Mesenchymal stem cell (in vitro differentiated cells and primary cell): ENCODE measurements at places on chromosomes 1 and 21.

DNA sequence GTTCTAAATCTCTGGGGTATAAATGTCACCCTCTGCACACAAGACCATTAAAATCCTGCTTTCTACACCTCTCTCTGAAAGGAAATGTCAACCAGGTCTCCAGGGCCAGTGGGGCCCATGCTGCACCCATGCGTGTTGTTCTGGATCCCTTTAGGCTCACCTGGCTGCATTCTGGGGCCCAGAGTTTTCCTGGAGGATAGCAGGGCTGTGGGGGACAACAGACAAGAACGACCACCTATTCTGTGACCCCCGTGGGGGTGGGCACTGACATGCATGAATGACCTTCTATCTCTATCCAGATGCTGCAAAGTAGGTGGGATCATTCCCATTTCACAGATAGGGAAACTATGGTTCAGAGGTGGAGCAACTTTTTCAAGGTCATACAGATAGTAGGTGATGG is 41.6 kb downstream of the TNNT2 start:
- no peak overlapping the region for H3K4me3 ChIP-seq
- no peak for DNase-seq
- H3K36me3 ChIP-seq: no peaks in the 10 kb centered on the region

DNA sequence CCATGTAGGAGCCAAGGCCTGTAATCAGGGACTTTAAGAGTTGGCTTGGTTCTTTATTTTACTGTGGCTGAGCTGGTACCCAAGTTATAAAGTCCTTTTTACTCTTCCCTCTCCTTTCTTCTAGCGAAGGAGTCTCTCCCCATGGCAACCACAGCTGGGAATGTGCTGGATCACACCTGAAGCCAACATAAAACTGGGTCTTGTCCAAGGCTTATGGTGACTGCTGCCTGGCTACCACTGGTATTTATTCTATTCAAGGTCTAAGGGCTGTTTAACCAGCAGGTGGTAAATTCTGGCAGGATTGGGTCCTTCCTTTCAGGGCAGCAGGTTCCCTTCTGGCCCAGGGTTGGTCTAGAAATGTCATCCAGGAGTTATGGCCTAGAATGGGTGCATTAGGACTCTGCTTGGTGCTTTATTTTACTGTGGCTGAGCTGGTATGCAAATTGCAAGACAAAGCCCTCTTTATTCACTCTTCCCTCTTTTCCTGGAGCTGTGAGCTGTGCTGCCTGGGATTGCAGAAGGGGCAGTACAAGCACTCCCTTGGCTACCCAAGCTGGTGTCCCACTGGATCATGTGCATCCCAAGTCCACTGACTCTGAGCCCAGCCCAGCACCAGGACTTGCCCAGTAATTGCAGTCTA is 26.6 kb downstream of the SLC22A15 start:
- no peaks in the 10 kb centered on the region for H3K27me3 ChIP-seq
- H3K4me3 ChIP-seq: no peak overlapping the region
- no peaks in the 10 kb centered on the region for H3K4me1 ChIP-seq
- no peak for DNase-seq
- H3K27ac ChIP-seq: no peak overlapping the region
- peaks cover 60% of the 10 kb centered on the region for H3K36me3 ChIP-seq

- no peak overlapping the region for H3K4me3 ChIP-seq
- H3K27ac ChIP-seq: no peak overlapping the region
- H3K4me1 ChIP-seq: peaks cover 3% of the 10 kb centered on the region
- no peaks in the 10 kb centered on the region for H3K36me3 ChIP-seq
These were observed 58.5 kb downstream of the PALMD start for GRCh38 chr1:99704356-99704816.

DNA sequence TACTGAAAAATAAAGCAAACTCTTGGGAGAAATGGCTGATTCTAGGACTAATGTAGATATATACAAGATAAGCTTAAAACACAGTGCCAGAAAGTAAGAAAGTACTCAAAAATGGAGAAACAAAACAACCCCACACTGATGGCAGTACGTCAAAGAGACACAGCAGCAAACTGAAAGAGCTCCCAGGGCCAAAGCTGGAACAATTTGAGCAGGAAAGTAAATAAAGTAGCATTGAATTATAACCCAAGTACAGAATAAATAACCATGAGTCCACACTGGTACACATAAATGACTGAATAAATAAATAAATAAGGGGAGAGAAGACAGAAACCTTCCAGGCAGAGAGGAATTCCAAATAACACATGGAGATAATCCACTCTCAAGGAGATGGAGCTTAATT is 120.9 kb downstream of the GLUL start:
- no peak for DNase-seq
- no peaks in the 10 kb centered on the region for H3K4me1 ChIP-seq
- no peak overlapping the region for H3K4me3 ChIP-seq
- no peak overlapping the region for H3K27ac ChIP-seq
- peaks cover 3% of the 10 kb centered on the region for H3K27me3 ChIP-seq

- no peaks in the 10 kb centered on the region for H3K36me3 ChIP-seq
- DNase-seq: no peak
- H3K27me3 ChIP-seq: no peaks in the 10 kb centered on the region
- no peaks in the 10 kb centered on the region for H3K4me1 ChIP-seq
- no peak overlapping the region for H3K4me3 ChIP-seq
These were observed 311.0 kb upstream of the CXADR start for GRCh38 chr21:17201741-17202260.

GRCh38 chr1:229231754-229232119 is 39.2 kb upstream of the RAB4A start:
- H3K27ac ChIP-seq: no peak overlapping the region
- DNase-seq: no peak
- H3K4me3 ChIP-seq: no peak overlapping the region
- H3K36me3 ChIP-seq: no peaks in the 10 kb centered on the region
- H3K27me3 ChIP-seq: peaks cover 61% of the 10 kb centered on the region
- H3K4me1 ChIP-seq: peaks cover 22% of the 10 kb centered on the region

GRCh38 chr1:151841141-151841540 is 1.5 kb upstream of the C2CD4D start:
- H3K27me3 ChIP-seq: peaks cover 39% of the 10 kb centered on the region
- H3K36me3 ChIP-seq: no peaks in the 10 kb centered on the region
- no peak overlapping the region for H3K4me3 ChIP-seq
- H3K27ac ChIP-seq: no peak overlapping the region

- H3K4me1 ChIP-seq: peaks cover 4% of the 10 kb centered on the region
- peaks cover 20% of the 10 kb centered on the region for H3K36me3 ChIP-seq
- no peak for DNase-seq
- no peak overlapping the region for H3K27ac ChIP-seq
These were observed 3.4 kb downstream of the SOAT1 start for GRCh38 chr1:179297105-179297378.

DNA sequence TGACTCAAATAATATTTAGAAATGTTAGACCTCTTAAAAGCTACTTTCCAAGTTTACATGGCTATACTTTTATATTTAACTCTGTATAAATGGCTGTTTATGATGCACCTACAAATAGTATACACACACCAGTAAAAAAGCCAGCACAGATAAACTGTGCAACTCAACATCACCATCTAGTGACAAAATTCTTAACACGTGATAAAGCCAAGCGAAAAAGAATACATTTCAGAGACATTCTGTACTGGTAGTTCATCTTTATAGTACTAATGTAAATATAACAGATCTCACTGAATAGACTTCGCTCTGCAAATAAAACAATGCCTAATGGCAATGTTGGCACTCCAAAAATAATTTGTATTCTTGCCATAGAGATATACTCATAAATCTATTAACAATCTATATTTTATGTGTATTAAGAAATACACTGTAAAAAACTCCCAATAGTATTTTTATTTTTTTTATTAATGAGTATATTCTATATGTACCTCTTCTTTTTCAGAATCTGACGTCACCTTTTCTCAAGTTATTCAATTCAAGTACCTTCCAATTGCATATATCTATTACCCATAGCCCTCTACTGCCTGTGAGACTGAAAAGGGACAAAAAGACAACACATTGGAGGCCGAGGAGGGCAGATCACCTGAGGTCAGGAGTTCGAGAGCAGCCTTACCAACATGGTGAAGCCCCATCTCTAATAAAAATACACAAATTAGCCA is 100.2 kb downstream of the DPYD start:
- no peak overlapping the region for H3K4me3 ChIP-seq
- H3K4me1 ChIP-seq: no peaks in the 10 kb centered on the region
- no peaks in the 10 kb centered on the region for H3K27me3 ChIP-seq
- H3K36me3 ChIP-seq: no peaks in the 10 kb centered on the region
- H3K27ac ChIP-seq: no peak overlapping the region

- H3K36me3 ChIP-seq: no peaks in the 10 kb centered on the region
- H3K27ac ChIP-seq: no peak overlapping the region
- H3K27me3 ChIP-seq: no peaks in the 10 kb centered on the region
- H3K4me3 ChIP-seq: no peak overlapping the region
- no peak for DNase-seq
These were observed 324.9 kb upstream of the NFIA start for GRCh38 chr1:60757485-60757884.

- H3K4me3 ChIP-seq: no peak overlapping the region
- no peaks in the 10 kb centered on the region for H3K27me3 ChIP-seq
- H3K27ac ChIP-seq: peak overlapping the region; percentile 18
- H3K4me1 ChIP-seq: peaks cover 2% of the 10 kb centered on the region
- peak; percentile 74 for DNase-seq
These were observed 130.4 kb downstream of the RERE start for GRCh38 chr1:8687039-8687438.

DNA sequence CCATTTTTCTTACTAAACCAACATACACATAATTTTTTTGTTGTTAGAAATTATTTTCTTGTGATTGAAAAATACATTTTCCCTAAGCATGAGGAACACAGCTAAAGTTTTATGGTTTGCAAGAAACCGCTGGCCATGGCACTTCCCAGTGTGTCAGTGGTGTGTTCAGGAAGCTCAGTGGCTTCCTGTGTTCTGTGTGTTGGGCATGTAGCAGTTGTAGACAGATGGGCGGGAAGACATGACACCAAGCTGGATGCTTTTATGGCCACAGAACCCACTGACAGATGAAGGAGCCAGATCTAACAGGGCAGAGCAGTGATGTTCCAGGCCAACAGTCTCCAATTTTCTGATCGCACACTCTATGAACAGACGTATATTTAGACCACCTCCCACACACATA is 119.8 kb downstream of the GALNT2 start:
- peaks cover 11% of the 10 kb centered on the region for H3K4me1 ChIP-seq
- H3K27me3 ChIP-seq: no peaks in the 10 kb centered on the region
- no peak overlapping the region for H3K27ac ChIP-seq
- no peak for DNase-seq
- no peak overlapping the region for H3K4me3 ChIP-seq

GRCh38 chr1:65393928-65394327 is 26.5 kb upstream of the LEPR start:
- H3K27me3 ChIP-seq: no peaks in the 10 kb centered on the region
- H3K4me3 ChIP-seq: no peak overlapping the region
- H3K4me1 ChIP-seq: peaks cover 2% of the 10 kb centered on the region
- peak overlapping the region; percentile 6 for H3K27ac ChIP-seq
- H3K36me3 ChIP-seq: no peaks in the 10 kb centered on the region

DNA sequence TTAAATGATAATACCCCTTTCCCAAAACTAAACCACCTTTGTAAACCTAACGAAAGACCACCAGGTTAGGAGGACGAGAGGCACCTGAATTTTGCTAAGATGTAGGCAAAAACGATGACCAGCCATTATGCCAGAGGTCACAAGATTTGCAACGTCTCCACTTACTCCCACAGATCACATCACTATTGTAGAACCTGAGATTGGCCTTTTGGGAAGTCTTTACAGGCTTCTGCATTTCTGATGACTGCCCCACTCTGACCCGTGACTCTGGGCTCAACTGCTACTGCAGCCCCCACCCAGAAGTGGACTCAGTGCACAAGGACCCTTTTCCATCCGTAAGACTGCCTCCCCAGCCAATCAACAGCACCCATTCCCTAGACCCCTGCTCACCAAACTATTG is 36.4 kb upstream of the COL6A2 start:
- H3K4me1 ChIP-seq: peaks cover 28% of the 10 kb centered on the region
- no peak overlapping the region for H3K4me3 ChIP-seq
- peaks cover 10% of the 10 kb centered on the region for H3K36me3 ChIP-seq
- H3K27ac ChIP-seq: no peak overlapping the region

- no peaks in the 10 kb centered on the region for H3K36me3 ChIP-seq
- no peak overlapping the region for H3K27ac ChIP-seq
- H3K27me3 ChIP-seq: peaks cover 4% of the 10 kb centered on the region
- H3K4me3 ChIP-seq: no peak overlapping the region
- no peak for DNase-seq
- H3K4me1 ChIP-seq: peaks cover 2% of the 10 kb centered on the region
These were observed 23.5 kb downstream of the PROK1 start for GRCh38 chr1:110474444-110474843.

GRCh38 chr1:10698726-10699469 is 97.5 kb downstream of the CASZ1 start:
- no peak for DNase-seq
- no peak overlapping the region for H3K4me3 ChIP-seq
- H3K4me1 ChIP-seq: peaks cover 13% of the 10 kb centered on the region

GRCh38 chr1:228515200-228515834 is 28.1 kb downstream of the RNF187 start:
- H3K27me3 ChIP-seq: peaks cover 57% of the 10 kb centered on the region
- H3K27ac ChIP-seq: no peak overlapping the region

- H3K27me3 ChIP-seq: no peaks in the 10 kb centered on the region
- no peak for DNase-seq
- H3K4me3 ChIP-seq: no peak overlapping the region
- H3K4me1 ChIP-seq: peaks cover 26% of the 10 kb centered on the region
- peaks cover 21% of the 10 kb centered on the region for H3K36me3 ChIP-seq
These were observed 1.3 kb upstream of the INPP5B start for GRCh38 chr1:37948166-37948565.

GRCh38 chr1:11178021-11179015 is 10.8 kb upstream of the ANGPTL7 start:
- no peak for DNase-seq
- H3K27me3 ChIP-seq: no peaks in the 10 kb centered on the region
- peaks cover 11% of the 10 kb centered on the region for H3K36me3 ChIP-seq
- peaks cover 9% of the 10 kb centered on the region for H3K4me1 ChIP-seq
- no peak overlapping the region for H3K27ac ChIP-seq
- H3K4me3 ChIP-seq: no peak overlapping the region

DNA sequence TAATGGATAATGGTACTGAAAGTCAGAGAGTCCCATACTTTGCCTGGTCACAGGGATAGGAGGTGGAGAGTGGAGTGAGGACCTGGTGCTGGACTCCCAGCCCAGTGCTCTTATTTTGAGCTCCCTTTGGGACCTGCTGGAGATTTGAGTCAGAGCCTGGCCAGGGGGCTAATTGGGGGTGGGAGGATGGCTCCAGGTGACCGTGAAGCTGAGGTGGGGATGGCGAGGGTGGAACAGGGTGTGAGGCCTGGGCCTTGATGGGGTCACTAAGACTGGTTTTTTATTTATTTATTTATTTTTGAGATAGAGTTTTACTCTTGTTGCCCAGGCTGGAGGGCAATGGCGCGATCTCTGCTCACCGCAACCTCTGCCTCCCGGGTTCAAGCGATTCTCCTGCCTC is 17.8 kb downstream of the AMPD2 start:
- no peaks in the 10 kb centered on the region for H3K27me3 ChIP-seq
- H3K36me3 ChIP-seq: peaks cover 6% of the 10 kb centered on the region
- no peak overlapping the region for H3K27ac ChIP-seq
- DNase-seq: no peak

DNA sequence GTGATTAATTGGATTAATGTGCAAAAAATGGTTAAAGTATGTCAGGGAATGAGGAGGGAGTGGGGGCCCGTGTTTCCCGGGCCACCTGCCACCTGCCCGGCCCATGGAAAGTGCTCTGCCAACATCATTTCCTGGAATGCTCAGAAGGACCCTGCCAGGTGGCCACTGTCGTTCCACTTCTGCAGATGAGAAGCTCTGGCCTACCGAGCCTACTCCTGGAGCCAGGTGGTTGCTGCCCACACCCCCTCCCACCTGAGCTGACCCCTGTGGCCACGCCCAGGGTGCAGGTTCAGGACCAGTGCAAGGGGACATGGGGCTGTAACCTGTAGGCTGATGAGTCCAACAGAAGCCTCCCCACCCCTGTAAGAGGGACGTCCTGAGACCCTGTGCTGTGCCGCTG is 99.7 kb downstream of the PRDM16 start:
- H3K36me3 ChIP-seq: no peaks in the 10 kb centered on the region
- peaks cover 48% of the 10 kb centered on the region for H3K27me3 ChIP-seq
- no peak for DNase-seq
- no peak overlapping the region for H3K27ac ChIP-seq
